Sigmoid colon (tissue), 7 donors: ENCODE measurements at places on chromosomes 5 and 9. TPM values are rescaled to one million over a fixed set of nuclear protein-coding genes. Genes with fewer than 3 reads are reported as not detected.
A peak's percentile ranks its signal among the peaks of the same experiment; 100 is the strongest.

DNA sequence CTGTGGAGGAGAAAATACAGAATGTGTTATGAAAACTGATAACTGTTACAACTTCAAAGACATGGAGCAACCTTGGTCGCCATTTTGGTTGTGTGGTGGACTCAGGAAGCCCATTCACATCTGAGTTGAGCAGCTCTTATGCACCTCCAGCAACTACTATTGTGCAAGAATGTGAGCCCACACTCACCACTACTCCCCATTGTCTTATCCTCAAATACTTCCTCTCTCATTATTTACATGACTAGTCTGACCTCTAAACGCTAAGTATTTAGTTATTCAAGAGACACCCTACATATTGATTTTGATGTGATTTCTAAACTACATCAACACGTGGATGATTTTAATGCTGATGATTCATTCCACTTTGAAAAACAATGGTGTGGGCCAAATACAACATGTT, 516.6 kb upstream of the CLINT1 start:
- no peaks in the 10 kb centered on the region for H3K27me3 ChIP-seq
- no peak for DNase-seq
- no peak overlapping the region for H3K27ac ChIP-seq
- no peaks in the 10 kb centered on the region for H3K4me1 ChIP-seq
- no peak overlapping the region for H3K4me3 ChIP-seq
- no peaks in the 10 kb centered on the region for H3K36me3 ChIP-seq

GRCh38 chr9:89721176-89721700, 116.4 kb downstream of the GADD45G start:
- DNase-seq: no peak
- no peak overlapping the region for H3K27ac ChIP-seq
- no peak overlapping the region for H3K4me3 ChIP-seq

DNA sequence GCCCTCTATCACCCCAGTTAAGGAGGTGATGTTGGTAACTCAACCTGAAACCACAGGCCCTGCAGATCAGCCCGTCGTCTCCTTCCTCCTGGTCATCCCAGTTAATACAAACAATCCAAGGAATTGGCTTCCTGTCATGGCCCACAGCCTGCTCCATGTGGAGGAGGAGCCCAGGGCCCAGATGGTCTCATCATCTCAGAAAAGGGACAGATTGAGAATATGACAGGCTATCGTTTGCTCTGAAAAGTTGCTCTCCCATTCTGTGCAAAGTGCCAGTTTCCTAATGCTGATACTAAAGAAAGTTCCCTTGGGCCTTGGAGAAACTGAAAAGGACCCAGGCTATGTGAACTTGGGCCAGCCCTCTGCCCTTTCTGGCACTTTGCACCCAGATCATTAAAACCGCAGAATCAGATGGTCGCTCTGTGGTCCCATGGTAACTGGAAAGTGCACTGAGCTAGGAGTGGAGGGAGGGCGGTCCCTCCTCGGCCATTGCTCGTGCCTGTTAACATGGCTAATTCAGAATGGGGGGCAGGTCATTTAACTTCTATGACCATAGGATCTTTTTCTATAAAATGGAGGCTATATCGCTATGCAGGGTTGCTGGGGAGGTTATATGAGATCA, 675 bp upstream of the SPAAR start:
- peaks cover 68% of the 10 kb centered on the region for H3K4me1 ChIP-seq
- no peaks in the 10 kb centered on the region for H3K36me3 ChIP-seq
- peak overlapping the region; percentile 95 for H3K27ac ChIP-seq
- H3K27me3 ChIP-seq: no peaks in the 10 kb centered on the region
- DNase-seq: peak; percentile 87

DNA sequence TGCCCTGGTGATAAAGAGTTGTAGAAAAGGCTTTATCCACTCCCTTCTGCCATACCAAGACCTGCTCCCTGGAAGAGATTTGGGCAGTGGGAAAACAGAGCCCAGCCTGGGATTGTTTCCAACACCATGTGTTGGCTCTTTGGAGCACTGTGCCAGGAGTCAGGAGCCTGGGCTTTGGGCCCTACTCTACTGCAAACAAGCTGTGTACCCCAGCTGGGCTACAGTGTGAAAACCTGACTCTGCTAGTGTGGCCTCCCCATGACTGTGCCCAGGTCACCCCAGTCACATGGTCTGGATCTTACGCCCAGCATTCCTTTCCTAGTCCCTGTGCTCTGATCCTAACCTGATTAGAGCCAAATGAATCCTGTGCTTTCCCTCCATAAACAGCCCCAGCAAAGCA, 39.3 kb upstream of the SHB start:
- no peak overlapping the region for H3K27ac ChIP-seq
- no peaks in the 10 kb centered on the region for H3K4me1 ChIP-seq
- DNase-seq: no peak
- no peaks in the 10 kb centered on the region for H3K27me3 ChIP-seq
- H3K36me3 ChIP-seq: no peaks in the 10 kb centered on the region

DNA sequence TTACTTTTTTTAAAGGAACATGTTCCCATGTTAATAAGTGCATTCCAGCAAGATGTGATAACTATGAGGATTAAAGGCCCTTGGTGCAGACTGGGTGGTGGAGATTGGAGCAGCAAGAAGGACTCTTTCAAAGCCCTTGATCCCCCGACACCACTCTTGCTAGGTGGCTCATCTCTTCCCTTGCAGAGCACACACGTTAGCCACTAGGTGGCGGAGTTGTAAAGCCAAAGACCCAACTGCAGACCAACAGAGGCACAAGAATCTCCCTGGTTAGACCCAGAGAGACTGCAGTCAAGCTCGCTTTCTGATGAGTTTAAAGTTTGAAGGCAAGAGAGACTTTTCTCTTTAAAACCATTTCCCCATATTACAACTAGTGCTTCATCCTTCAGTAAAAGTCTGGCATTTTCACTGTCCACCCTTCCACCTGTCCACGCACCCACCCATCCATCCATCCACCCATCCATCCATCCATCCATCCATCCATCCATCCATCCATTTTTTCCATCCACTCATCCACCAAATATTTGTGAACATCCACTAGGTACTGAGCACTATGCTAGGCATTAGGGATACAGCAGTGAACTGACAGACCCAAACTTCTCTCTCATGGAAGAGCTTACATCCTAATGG, 226.9 kb downstream of the MSX2 start:
- H3K36me3 ChIP-seq: no peaks in the 10 kb centered on the region
- no peaks in the 10 kb centered on the region for H3K4me1 ChIP-seq
- H3K4me3 ChIP-seq: no peak overlapping the region
- no peak for DNase-seq
- H3K27ac ChIP-seq: no peak overlapping the region

DNA sequence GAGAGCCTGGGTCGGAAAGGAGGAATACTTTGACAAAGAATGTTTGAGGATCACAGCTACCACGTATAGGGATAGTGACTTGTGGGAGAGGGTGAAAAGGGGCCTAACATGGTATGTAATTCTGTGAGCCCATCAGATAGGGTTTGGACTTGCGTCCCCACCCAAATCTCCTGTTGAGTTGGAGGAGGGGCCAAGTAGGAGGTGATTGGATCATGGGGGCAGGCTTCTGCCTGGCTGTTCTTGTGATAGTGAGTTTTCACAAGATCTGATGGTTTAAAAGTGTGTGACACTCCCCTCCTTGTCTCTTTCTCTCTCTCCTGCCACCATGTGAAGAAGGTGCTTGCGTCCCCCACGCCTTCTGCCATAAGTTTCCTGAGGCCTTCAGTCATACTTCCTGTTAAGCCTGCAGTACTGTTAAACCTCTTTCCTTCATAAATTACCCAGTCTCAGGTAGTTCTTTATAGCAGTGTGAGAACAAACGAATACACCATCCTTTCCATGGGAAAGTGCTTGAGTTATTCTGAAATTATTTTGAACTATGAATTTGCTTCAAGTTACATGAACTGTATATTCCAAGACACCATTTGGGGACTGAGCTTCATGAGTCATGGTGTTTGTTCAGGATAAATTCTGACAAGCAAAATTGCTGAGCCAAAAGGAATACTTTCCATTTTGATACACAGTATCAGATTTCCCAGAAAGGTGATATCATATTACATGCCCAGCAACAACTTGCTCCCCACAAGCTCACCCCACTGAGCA, 68.8 kb upstream of the SSBP2 start:
- no peaks in the 10 kb centered on the region for H3K36me3 ChIP-seq
- DNase-seq: no peak
- H3K4me3 ChIP-seq: no peak overlapping the region
- H3K27me3 ChIP-seq: no peaks in the 10 kb centered on the region

- H3K4me3 ChIP-seq: no peak overlapping the region
- H3K27me3 ChIP-seq: no peaks in the 10 kb centered on the region
- H3K27ac ChIP-seq: no peak overlapping the region
- H3K4me1 ChIP-seq: peaks cover under 1% of the 10 kb centered on the region
- DNase-seq: no peak
- H3K36me3 ChIP-seq: no peaks in the 10 kb centered on the region
Observed at GRCh38 chr9:127635201-127635735, 23.2 kb downstream of the STXBP1 start.

DNA sequence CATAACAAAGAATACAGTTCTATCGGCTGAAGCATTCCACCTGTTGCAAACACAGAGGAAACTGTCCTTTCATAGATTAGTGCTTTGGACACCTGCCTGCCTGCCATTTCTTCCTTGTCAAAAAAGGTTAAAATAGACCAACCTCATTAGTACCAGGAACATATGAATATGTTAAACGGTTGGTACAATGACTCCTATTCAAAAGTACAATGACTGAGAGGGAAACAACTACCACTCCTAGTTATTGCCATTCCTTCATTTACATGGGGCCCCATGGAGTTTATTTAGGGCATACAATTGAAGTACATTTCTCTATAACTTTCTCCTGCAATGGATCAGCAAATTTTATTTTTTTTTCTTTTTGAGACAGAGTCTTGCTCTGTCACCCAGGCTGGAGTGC, 77.4 kb upstream of the PIP5K1B start:
- H3K27me3 ChIP-seq: no peaks in the 10 kb centered on the region
- no peaks in the 10 kb centered on the region for H3K36me3 ChIP-seq
- H3K4me1 ChIP-seq: no peaks in the 10 kb centered on the region

The BNIP1 gene
- polyA plus RNA-seq: 18.7 TPM

The NR4A3 gene
- polyA plus RNA-seq: 1.1 TPM

The FAM13B gene
- 9.0 TPM for polyA plus RNA-seq
